Activated CD4-positive, CD25-positive, alpha-beta regulatory T cell (primary cell): ENCODE measurements at places on chromosomes 11 and 22.

GRCh38 chr11:69657456-69657910 is 16.5 kb downstream of the CCND1 start:
- no peak for DNase-seq

GRCh38 chr11:65774525-65775306 is 6.1 kb downstream of the AP5B1 start:
- DNase-seq, result no peak

DNA sequence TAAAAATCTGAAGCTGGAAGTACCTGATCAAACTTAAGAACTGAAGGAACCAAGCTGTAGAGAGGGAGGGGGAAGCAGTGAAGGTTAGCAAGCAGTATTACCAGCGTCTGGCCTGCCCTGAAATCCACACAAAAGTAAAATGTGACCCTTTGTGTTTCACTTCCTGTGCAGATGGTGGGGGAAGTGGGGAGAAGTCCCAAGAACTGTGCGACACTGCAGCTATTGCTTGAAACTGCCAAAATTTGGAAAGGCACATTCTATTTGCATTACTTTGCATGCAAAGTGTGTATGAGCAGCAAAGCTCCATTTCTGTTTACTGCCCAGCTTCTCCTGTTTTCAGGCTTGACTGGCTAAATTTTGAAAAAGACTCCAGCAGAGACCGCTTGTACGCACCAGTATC is 72.1 kb upstream of the BMAL1 start:
- no peak for DNase-seq

GRCh38 chr22:33684087-33684486 is 236.2 kb downstream of the LARGE1 start:
- no peak for DNase-seq

DNA sequence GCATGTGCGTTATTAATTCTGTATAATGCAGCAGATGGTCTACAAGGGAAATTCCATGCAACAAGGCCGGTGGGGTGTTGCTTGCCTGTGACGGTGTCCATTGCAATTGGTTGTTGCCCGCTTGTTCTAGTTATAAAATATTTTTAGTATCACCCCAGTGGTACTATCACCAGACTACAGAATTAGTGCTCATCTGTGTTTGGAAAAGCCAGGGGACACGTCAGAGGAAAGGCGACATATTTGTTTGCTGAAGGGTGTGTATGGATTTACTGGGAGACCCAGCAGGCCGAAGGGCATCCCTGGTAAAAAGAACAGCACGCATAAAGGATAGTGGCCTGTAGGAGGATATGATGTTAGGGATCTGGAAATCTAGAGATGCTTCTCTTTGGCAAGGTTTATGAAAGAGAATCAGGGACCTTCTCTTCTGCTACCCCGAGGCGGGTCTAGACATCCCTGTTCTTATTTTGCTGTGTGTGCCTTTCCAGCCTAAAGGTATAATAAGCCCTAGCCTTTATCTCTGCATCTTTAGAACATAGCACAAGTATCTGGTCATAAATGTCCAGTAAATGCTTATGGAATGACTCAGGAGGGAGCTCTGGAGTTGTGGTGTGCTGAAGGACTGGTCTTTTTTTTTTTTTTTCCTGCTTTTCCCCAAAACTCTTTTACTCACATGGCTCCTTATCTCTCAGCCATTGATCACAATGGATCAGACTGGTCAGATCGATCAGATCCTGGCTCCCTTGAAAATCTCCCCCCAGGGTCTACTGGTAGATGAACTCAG is 90.9 kb downstream of the LDLRAD3 start:
- no peak for DNase-seq

- DNase-seq, result no peak
These were observed 48.1 kb upstream of the HMGXB4 start for GRCh38 chr22:35209203-35209602.

GRCh38 chr22:23401111-23401909 is 178.8 kb downstream of the IGLL1 start:
- DNase-seq, result no peak

DNA sequence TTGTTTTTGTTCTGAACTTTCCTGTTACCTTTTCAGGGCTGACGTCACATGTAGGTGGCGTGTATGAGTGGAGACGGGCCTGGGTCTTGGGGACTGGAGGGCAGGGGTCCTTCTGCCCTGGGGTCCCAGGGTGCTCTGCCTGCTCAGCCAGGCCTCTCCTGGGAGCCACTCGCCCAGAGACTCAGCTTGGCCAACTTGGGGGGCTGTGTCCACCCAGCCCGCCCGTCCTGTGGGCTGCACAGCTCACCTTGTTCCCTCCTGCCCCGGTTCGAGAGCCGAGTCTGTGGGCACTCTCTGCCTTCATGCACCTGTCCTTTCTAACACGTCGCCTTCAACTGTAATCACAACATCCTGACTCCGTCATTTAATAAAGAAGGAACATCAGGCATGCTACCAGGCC is 3.5 kb upstream of the TSSC4 start:
- no peak for DNase-seq

DNA sequence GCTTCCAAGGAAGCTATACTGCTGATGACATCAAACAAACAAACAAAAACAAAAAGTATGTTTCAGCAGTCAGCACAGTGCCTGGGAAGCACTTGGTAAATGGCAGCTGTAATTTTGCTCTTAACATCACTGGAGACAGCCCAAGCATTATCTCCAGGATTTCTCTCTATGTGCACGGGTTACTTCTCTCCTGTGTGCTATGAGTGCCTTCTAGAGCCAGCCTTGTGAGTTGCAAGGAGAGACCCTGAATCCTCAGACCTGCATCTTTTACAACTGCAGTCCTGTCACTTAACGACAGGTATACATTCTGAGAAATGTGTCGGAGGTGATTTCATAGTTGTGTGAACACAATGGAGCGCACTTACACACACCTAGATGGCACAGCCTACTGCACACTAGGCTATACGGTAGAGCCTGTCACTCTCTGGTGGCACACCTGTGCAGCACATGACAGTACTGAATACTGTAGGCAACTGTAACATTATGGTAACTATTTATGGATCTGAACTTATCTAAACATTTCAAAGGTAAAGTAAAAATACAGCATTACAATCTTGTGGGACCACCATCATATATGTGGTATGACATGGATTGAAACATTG is 662.5 kb upstream of the B3GAT1 start:
- DNase-seq, result no peak

DNA sequence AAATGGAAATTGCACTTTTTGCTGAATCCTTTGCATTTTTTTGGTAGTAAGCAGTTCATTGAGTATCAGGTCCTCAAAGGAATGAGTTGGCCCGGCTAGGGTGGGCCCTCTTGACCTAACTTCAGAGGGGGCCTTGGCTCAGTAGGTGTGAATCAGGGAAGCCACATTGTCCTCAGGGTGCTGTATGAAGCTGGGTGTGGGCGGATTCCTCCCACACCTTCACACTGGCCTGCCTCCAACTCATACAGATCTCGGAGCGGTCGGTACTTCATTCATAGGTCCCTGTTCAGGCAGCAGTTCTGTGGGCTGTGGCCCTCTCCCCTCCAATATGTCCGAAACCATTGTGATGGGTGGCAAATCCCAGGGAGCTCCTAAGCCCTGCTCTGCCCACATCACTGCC is 47.4 kb upstream of the OR4B1 start:
- DNase-seq, result no peak

DNA sequence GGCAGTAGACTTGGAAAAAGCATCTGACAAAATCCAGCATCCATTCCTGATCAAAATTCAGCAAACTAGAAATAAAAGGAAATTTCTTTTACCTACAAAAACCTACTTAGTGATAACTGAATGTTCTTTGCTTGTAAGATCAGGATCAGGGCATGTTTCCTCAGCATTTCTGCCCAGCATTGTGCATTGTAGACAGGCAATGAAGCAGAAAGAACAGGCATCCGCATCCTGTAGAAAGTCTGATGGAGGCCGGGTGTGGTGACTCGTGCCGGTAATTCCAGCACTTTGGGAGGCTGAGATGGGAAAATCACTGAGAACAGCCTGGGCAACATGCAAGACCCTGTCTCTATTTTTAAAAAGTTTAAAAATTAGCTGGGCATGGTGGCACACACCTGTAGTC is 32.5 kb upstream of the PANX2 start:
- DNase-seq, result no peak

- no peak for DNase-seq
These were observed 56.5 kb upstream of the BLID start for GRCh38 chr11:122172352-122173073.

GRCh38 chr22:43118024-43118849 is 7.7 kb downstream of the BIK start:
- DNase-seq, result no peak

GRCh38 chr22:30253205-30253852 is 6.8 kb upstream of the LIF start:
- DNase-seq, result no peak

DNA sequence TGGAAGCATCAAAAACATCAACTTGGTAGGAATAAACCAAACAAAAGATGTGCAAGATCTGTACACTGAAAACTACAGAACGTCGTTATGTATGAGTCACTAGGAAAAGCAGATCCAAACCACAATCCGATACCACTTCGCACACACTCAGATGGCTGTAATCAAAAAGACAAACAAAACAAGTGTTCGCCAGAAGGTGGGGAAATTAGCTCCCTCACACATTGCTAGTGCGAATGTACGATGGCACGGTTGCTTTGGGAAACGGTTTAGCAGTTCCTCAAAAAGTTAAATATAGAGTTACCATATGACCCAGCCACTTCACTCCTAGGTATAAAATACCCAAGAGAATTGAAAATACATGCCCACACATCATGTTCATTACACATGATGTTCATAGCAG is 14.8 kb upstream of the CARD10 start:
- DNase-seq, result no peak

DNA sequence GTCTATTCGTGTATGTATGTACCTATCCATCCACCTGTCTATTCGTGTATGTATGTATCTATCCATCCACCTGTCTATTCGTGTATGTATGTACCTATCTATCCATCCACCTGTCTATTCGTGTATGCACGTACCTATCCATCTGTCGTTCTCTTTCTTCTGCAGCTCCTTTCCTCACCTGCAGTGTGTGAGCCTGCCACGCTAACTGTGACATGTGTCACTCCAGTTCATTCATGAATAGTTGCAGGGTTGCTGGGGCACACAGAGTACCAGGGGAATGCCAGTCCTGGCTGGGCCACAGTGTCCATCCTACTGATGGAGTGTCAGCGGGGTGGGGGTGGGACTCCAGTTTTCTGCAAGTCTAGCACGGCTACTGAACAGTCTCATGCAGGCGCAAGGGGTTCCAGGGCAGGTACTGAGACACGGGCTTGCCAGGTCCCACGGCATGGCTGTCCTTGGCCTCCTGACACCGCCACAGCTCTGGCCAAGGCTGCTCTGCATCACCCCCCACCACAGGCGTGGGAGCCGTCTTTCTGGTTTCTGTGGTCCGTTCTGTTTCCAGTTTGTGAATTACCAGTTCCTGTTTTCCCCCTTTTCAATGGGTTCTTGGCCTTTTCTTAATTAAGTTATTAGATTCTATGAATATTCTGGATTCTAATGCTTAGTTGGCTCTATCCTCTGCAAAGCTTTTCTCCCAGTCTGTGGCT is 88.8 kb upstream of the CLDN5 start:
- DNase-seq, result no peak

GRCh38 chr11:92550871-92551270 is 326.3 kb downstream of the FAT3 start:
- no peak for DNase-seq

DNA sequence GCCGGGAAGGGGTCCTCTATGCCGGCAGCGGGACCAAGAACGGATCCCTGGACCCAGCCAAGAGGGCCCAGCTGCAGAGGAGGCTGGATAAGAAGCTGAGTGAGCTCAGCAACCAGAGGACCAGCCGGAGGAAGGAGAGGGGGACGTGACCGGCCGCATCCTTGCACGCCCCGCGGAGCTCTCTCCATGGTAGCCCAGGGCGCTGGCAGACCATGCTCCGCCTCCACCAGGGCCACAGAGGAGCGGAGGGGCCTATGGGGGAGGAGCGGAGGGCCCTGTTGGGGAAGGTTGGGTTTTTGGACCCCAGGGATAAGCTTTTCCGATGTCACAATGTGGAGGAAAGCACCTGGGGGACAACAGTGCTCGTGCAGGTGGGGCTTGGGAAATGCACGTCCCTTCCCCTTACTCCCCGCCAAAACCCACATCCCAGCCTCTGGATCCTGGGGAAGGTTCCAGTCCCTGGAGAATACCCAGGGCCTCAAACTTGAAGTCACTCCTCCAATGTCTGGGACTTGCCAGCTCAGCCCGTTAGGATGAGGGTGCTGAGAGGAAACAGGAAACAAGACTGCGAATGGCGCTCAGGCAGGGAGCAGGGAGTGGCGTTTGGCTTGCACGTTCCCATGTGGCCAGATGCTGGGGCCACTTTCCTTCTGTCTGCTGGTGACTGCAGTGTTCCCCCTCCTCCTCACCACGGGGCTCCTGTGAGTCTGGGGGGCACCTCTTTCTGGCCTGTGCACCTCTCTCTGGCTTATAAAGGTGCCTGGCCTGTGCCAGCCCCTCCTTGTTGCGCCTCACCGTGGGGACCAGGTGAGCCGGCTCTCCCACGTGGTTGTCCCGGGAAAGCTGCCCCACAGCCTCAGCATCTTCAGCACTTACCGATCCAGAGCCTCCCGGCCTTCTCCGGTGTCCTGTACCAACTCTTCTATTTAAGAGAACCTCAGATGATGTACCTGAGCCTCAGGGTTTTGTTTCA is 36.2 kb downstream of the IGHMBP2 start:
- DNase-seq, result no peak

- DNase-seq, result no peak
These were observed 38.1 kb upstream of the KCNQ1OT1 start for GRCh38 chr11:2737866-2738265.

DNA sequence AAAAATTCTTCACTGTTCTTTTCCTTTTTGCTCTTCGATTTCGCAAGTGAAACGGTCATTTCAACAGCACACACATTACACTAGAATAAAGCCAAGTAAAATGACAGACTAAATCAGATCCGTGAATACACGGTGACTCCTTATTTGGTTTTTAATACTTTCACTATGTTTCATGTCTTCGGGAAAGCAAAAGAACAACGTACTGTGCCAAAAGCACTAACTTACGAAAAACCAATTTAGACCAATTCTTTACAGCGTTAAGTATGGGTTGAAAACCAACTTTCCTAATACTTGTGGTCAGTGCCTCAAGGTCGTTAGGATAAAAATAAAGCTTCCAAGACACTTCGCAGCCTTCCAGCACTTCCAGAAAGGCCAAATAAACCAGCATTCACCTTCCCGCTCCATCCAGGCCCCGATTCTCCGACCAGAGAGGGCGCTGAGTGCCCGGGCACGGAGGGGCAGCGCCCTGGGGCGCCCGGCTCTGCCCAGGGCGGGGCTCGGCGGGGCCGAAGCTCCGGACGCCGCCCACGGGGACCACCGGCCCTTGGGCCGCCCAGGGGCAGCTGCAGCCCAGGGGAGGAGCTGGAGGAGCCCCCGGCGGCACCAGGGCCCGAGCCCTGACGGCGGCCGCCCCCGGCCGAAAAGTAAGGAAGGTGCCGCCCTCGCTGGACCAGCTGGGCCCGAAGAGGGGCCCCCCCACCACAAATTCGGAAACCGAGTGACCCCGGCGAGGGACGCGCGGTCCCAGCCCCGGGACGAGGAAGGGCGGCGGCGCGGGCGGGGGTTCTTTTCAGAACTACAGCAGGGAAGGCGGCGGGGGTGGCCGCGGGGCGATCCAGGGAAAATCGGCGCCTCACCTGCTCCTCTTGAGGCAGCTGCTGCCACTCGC is 499 bp downstream of the ATL3 start:
- no peak for DNase-seq
